ENCODE measurements at places on chromosomes 13 and 19.

DNA sequence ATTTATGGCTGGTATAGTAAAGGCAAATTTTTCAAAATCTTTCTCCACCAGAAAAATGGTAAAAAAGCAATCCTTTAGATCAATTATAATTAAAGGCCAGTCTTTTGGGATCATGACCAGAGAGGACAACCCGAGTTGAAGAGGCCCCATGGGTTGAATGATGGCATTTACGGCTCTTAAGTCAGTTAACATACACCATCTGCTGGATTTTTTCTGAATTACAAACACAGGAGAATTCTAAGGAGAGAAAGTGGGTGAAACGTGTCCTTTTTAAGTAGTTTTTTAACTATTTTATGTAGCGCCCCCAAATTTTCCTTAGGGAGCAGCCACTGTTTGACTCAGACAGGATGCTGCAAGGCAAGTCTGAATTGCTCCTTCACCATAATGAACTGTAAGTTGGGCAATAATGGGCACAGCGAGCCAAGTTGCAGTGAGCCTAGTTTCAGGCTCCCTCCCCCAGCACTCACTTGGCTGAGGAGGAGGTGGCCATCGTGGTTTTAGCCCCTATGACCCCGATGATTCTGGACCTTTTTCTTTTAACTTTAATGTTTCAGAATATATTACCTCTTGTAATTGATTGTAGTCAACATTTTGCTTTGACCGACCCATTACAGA lies 13.6 kb upstream of the ZNF611 start:
- no peak for DNase-seq

- DNase-seq: no peak
These were observed 31.3 kb upstream of the ISYNA1 start for GRCh38 chr19:18469069-18469846.

DNA sequence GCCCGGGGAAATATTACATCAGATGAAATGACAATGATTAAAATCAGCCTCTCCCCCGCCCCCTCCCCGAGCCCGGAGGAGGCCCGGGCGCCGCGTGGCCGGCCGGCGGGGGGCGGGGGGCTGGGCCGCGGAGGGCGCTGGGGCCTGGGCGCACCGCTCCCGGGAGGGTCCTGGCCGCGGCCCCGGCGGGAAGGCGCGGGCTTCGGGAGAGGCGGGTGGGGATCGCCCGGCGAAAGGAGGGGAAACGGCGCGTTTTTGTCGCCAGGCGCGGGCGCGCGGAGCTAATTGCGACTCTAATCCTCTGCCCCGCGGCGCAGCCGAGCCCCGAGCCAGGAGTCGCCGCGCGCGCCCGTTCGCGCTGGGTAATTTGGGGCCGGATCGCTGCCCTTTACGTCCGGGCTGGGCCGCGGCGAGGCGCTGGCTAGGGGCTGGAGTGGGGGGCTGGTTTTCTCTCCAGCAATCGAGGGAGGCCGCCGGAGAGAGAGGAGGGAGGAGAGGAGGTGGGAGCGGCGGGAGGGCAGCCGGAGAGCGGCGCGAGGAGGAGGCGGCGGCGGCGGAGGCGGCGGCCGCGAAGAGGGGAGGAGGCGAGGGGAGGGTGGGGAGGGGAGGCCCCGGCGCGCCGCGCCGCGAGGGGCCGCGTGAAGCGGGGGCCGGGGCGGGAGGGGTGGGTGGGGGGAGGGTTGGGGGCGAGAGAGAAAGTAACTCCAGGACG lies at the start of gene KCTD15:
Gene KCTD15, plus strand, starts transcription at position 707 of the 712 bp plus-strand sequence. CDS start 3,585 bp downstream, outside the sequence.
- peak; percentile 46 for DNase-seq

GRCh38 chr19:29545866-29546582 lies 20.2 kb downstream of the VSTM2B start:
- DNase-seq: no peak

DNA sequence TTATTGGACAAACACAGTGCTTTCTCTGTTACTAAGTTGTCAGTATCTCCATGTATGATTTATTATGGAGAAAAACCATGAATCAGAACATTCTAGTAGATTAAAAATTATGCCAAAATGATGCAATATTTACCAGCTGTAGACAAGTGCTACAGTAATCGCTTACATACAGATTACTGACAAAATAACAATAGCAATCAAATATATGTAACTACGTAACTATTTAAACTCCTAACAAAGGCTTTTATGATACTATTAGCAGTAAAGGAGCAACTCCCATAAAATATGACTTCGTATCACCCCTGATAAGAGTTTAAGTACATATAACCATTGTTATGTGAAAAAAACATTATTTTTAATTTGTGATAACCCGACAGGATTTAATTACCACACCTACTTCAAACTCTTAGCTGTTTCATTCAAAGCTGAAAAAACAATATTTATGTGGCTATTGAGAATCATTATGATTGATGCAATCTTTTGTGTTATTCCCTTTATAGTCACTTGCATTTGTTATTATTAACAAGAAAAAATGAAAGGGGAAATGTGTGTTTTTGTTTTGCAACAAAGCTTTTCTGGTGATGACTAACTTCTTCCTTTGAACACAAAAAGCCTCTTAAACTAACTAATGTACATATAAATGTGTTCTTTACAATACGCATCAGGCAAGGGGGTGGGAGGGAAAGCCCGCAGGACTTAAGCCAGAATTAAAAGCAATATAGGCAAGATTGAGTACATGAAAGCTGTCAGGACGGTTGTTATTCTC lies 147.4 kb downstream of the ABCC4 start:
- no peak for DNase-seq

DNA sequence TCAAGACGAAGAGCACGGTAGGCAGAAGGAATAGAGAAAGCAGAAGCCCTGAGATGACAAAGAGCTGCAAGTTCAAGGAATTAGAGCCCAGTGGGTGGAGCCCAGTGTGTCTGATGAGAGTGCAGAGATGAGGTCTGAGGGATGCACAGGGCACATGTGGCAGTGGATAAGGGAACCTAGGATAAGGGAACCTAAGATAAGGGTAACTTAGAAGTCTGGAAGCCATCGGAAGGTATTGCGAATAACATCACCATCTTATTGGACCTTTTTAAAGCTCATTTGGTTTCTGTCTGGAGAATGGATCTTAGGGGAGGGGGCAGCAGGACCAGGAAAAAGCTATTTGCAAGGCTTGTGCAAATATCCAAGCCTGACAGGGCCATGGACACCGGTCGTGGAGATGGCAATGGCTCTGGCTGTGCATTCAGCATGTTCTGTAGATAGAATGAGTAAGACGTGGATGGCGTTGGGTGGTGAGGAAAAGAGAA lies 1.3 kb downstream of the FPR3 start:
- DNase-seq: no peak

DNA sequence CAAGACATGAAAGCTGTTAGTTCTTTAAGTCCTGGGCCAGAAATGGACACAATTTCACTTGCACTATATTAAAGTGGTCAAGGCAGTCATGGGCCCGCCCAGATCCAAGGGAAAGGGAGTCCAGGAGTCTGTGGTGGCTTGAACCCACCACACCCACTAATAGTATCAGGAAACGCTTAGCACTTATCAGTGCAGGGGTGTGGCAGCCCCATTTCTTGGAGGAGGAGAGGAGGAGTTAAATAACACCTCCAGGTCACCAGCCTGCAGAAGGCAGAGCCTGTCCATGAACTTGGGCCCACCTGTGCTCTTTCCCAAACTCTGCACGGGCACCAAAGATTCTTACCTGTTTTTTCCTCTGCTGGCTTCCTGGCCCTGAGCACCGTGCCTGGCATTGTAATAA lies 5.4 kb upstream of the NTN5 start:
- no peak for DNase-seq
